Activated CD8-positive, alpha-beta T cell treated with anti-CD3 and anti-CD28 coated beads for 36 hours (primary cell): ENCODE measurements at places on chromosomes 1 and 21.

- DNase-seq = no peak
Measured at GRCh38 chr1:48676822-48677221, 99.9 kb downstream of the BEND5 start.

GRCh38 chr1:22918644-22919043 is 54.0 kb downstream of the LACTBL1 start:
- no peak for DNase-seq

DNA sequence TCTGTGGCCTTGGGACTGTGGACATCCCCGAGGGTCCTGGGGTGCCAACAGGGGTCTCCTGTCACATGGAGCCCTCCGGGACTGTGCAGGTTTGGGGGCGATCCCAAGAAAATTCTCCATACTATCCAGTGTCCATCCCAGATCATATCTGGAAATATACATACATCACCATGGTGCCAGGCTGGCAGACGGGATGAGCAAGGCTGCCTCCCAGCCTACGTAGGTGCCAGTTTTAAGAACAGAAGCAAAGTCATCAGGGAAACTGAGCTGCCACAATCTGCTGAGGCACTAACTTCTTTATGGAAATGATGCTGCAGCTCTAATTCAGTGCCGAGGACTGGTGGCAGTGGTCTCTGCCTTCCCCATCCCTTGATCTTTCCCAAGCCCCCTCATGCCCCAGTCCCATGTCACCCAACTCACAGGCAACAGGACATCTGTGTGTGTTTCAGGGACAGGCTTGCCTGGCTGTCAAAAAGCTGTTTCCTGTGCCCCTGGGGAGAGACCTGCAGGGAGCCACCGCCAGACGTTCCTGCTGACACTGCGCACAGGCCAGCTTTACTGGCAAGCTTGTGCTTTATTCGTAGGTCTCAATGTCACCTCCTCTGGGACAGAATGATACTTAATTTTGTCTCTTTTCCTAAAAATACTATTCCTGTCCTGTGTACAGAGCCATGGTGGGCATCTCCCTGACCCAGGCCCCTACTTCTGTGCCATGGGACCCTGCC is 15.5 kb downstream of the TEX35 start:
- DNase-seq = no peak

DNA sequence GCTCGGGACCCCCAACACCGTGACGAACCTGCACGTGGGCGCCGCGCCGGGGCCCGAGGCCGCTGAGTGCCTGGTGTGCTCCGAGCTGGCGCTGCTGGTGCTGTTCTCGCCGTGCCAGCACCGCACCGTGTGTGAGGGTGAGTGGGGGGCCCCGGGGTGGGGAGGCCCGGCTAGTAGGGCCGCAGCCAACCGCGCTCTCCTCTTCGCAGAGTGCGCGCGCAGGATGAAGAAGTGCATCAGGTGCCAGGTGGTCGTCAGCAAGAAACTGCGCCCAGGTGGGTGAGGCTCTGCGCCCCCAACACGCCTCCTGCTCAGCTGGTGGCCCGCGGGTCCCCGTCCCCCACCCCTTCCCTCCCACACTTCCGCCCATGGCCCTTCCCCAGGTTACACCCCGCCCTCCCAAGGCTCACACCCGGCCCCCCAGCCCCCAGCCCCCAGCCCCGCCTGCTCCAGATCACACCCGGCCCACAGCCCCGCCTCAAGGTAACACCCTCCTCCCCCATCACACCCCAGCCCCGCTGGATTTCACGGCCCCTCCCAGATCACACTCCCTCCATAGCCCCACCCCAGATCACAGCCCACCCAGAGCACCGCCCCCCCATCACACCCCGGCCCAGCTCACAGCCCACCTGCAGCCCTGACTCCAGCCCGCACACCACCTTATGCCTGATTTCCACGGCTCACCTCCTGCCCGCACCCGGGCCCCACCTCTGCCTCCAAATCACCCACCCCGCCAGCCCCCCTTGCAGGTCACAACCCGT is 2.4 kb upstream of the MMP23B start:
- peak; percentile 83 for DNase-seq

DNA sequence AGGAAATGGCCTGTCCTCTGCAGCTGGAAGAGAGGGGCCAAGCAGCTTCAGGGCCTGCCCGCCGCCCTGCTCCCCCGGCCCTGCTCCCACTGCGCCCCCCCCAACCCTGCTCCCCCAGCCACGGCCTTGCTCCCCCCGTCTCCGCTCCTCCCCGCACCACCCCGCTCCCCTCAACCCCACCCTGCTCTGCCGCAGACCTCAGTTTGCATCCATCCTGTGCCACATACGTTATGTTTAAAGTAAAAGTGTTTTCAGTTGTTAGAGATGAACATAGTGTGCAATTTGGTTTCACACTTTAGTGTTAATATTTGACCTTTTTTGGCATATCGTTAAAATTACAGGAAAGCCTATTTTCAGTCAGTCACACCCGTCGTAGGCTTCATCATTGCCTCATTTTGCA is 34.1 kb upstream of the DIP2A start:
- peak; percentile 54 for DNase-seq

GRCh38 chr1:26761217-26761616 is 26.5 kb upstream of the PIGV start:
- no peak for DNase-seq

- DNase-seq = no peak
Measured at GRCh38 chr21:34345892-34346291, 17.9 kb upstream of the KCNE2 start.

- DNase-seq = peak; percentile 31
Measured at GRCh38 chr1:100266741-100267140, 725 bp downstream of the RTCA start.

DNA sequence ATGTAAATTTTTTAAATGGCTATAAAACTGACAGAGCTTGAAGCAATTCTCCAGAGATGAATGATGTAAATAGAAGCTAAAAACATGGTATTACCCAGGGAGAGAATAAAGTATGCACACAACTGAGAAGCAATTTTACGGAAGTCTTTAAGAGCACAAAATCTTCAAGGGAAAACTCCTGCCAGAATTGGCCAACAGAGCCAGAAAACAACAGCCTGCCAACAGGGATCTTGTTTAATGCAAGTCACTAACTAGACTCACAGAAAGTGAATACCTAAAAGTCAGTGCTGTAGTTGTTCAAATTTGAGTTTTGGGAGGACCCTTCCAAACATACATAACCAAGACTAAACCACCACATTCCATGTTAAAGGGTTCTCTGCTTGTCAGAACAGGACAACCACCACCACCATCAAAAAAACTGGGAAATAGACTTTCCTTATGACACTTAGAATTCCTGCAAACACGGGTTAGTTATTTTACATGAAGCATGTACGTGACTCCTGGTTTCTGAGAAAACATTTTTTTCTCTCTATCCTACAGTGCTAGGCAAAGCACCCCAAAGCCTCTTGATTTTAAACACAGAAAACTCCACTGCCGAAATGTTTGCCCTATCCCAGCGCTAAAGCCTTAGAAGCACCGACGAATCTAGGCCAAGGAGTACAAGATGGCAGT is 1.6 kb downstream of the EPS15 start:
- no peak for DNase-seq

DNA sequence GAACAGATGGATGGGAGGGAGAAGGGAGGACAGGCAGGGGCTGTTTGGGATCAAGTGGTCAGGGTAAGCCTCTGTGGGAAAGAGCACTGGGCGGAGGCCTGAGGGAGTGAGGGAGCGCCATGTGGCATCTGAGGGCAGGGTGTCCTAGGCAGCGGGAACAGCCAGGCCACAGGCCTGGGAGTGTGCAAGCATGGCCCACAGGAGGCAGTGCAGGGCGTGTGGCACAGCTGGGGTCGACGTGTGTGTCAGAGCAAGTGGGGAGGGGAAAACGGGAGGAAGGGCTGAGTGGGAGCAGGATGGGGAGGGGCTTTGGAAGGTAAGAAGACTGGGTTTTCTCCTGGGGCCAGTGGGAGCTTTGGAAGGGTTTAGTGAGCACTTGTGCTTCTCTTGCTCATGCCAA is 143.4 kb downstream of the SYF2 start:
- no peak for DNase-seq

GRCh38 chr1:203999618-204000017 is 73.3 kb upstream of the SOX13 start:
- no peak for DNase-seq

- no peak for DNase-seq
Measured at GRCh38 chr1:147620543-147620942, 49.8 kb downstream of the ACP6 start.

DNA sequence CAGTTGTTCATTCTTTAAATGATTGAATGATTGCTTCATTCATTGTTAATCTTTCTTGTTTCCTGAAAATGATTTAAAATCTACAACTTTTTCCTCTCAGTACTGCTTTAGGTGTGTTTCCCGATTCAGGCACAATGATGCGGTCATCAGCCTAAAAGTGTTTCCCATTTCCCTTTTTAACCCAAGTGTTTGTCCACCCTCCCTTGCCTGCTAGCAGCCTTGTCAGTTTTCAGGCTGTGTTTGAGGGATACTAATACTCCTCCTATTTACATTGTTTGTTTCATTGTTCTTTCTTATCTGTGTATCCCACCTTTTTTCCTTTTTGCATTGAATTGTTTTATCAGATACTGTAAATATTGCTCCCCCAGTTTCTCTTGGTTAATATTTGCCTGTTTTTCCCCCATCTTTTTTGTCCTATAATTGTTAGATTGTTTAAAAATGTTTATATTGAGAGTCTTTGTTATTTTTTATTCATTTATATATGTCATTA is 131.1 kb downstream of the KIAA0319L start:
- no peak for DNase-seq

GRCh38 chr1:90313778-90314177 is 318.9 kb downstream of the ZNF326 start:
- DNase-seq = no peak

DNA sequence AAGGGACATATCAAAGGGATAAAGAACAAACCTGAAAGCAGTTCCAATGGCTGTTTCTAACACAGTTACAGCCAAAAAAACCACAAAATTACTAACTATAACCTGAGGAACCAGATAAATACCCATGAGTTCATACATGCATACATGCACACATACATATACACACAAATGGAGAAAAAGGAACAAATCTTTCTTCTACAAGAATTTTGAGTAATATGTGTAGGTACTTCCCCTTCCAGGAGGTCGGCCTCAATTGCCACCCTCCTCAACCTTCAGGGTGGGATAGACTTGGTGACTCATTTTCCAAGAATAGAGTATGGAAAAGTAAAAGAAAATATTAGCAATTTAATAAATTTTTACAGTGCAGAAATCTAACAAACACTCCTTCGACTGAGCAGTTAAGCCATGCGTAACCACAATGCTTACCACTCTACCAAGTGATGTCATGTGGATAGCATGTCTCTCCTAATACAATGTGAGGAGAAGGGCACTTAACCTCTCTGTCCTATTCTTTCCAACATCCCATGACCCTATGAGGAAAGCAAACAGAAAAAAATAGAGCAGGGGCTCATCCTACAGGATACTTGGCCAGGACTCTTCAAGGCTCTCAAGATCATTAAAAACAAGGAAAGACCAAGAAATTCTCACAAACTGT is 243.0 kb upstream of the RUNX1 start:
- DNase-seq = no peak

- DNase-seq = no peak
Measured at GRCh38 chr1:222867316-222867715, 52.5 kb downstream of the DISP1 start.

DNA sequence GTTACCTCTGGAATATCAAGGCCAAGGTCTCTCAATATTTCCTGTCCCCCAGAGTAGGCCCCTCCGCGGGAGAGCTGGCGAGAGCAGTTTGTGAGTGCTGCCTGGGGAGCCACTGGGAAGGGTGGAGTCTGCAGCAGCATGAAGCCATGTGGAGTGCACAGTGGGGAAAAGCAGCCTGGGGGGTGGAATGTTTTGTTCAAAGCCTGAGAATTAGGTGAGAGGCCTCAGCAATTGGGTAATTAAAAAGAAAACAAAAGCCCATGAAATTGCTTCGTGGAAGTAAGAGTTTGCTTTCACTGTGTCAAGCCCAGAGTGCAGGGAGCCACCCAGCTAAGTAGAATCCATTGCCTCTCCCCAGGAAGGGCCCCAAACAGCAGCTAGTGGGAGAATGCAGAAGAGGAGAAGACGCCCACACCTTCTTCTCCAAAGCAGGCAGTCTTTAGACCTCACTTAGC is 30.2 kb upstream of the DISC1 start:
- no peak for DNase-seq

DNA sequence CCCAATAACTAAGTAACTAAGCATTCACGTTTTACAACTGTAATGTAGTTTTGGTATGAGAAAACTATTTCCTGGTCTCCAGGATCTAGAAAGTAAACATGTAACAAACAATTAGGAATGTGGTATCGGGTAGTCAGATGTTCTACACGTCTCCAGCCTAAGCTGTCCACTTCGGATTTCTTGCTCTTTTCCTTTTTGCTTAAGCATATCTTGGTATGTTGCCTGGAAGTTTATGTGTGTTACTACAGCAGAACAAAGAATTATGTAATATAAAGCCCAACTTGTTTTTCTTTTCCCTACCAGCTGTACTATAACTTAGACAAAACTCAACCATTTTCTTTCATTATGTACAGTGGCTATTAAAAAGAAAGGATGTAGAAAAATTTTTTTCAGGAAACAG is 20.4 kb upstream of the WARS2 start:
- no peak for DNase-seq

- peak; percentile 50 for DNase-seq
Measured at GRCh38 chr1:115642168-115643072, 650 bp downstream of the VANGL1 start.

GRCh38 chr1:223776826-223777454 is 64.6 kb downstream of the CAPN2 start:
- DNase-seq = no peak

DNA sequence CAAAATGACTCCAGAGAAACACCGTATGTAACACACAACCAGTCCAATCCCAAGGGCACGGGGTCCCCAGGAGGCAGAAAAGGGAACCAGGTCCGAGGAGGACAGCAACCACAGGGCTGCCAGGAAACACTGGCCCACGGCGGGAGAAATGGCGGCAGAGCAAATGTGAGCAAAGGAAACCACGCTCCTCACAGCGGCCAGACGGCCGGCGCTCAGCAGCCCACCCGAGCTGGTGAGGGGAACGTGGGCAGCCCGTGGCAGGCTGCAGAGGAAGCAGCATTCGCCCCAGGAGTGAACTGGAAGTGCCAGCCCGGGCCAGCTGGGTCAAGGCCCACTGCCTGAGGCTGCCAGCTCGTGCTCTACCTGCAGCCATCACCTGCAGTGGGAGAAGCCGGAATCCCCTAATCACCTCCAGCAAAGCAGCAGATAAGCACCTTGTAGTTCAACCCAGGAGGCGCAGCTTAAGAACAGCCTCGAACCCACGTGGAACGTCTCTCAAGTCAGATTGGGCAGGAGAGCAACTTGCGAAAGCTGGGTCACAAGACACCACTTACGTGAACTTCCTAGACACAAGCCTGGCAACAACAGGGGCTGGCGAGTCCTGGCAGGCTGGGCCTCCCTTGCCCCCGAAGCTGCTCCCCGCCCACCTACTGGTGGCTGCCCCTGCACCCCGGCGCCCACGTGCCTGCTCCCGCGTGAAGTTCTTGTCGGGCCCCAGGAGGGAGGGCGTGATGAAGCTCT is 6.7 kb downstream of the SLC19A1 start:
- no peak for DNase-seq

GRCh38 chr1:66416295-66416694 is 117.7 kb upstream of the SGIP1 start:
- DNase-seq = no peak
